ENCODE measurements at places on chromosomes 6 and 20. TPM values are rescaled to one million over a fixed set of nuclear protein-coding genes. Genes with fewer than 3 reads are reported as not detected.
A peak's percentile ranks its signal among the peaks of the same experiment; 100 is the strongest.

- peak; percentile 16 for DNase-seq
Observed at GRCh38 chr20:55253781-55254180, 751.5 kb downstream of the CBLN4 start.

FAM83C gene
- 0.01 TPM for polyA plus RNA-seq

WFDC12 gene
- not detected for polyA plus RNA-seq

DNA sequence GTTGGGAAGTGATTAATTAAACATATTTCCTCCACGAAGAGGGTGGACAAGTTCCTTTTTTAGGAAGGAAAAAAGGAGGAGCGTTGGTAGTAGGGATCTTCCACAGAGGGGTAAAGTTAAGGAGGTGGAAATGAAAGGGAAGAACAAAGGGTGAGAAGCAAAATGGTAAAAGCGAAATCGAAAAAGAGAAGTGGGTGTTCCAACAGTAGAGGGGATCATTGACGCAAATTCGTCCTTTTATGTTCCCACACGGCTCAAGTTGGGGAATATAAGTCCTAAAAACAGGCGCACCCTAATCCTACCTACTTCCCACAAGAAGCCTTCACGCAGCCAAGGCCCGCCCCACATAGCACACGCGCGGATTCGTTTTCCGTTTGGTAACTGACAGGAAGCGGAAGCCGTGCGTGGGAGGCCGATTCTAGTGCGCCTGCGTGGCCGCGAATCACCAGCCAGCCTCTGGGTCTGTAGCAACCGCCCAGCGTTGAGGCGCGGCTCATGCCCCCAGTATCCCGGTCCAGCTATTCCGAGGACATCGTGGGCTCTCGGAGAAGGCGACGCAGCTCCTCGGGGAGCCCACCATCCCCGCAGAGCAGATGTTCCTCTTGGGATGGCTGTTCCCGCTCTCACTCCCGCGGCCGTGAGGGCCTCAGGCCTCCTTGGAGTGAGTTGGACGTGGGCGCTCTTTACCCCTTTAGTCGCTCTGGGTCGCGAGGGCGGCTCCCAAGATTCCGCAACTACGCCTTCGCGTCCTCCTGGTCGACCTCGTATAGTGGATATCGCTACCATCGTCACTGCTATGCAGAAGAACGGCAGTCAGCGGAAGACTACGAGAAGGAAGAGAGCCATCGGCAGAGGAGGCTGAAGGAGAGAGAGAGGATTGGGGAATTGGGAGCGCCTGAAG, at the start of gene NKAPL:
Gene NKAPL, plus strand, starts transcription at position 421 of the 901 bp plus-strand sequence. Its CDS starts 75 bp downstream, at position 496.
- peak; percentile 72 for DNase-seq

GRCh38 chr20:37615340-37616109, 78.3 kb upstream of the CTNNBL1 start:
- peak; percentile 25 for DNase-seq

DNA sequence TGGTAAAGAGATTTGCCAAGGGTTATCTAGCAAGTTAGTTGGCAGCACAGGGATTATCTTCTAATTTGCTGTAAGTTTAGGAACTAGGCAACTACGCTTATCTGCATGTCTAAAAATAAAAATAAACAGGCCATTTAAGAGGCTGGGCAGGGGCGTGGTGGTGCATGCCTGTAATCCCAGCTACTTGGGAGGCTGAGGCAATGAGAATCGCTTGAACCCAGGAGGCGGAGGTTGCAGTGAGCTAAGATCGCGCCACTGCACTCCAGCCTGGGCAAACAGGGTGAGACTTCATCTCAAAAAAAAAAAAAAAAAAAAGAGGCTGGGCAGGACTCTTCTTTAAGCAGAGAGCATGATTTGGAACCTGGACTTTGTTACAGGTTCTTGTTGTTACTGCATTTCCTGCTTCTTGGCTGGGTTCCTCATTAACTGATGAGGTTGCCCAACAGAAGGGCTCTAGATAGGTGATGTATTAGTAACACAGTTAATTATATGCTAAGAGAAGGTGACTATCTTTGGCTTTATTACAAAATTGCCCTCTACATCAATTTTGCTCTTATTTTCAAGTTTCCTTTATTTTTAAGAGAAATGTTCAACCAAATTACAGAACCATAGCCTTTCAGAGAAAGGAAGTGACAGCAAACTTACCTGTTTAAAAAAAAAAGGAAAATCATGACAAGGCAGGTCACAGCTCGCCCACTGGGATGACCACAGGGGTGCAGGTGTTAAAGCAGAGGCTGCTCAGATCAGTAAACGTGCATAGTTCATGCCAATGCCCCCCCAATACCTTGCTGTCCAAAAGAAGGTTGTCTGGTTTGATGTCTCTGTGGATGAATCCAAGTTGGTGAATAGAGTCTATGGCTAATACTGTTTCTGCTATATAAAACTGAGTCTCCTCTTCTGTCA, 32.5 kb downstream of the STK38 start:
- DNase-seq, result peak; percentile 89

DNA sequence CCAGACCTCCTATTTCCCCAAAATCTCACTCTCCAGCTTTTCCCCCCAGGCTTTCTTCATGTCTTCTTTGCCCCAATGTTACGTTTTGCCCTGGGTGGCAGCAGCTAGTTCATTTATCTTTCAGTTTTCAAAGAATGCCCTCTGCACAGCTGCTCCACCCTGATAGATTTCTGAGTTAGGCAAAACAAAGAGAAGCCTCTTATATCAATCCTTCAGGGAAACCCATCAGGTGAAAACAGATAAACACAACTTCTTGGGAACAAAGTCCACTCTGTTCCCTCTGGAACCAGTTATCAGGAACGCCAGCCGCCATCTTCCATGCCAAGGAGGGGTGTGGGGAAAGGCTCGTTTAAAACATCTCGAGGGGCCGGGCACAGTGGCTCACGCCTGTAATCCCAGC, 34.0 kb downstream of the ZBTB9 start:
- peak; percentile 56 for DNase-seq

DNA sequence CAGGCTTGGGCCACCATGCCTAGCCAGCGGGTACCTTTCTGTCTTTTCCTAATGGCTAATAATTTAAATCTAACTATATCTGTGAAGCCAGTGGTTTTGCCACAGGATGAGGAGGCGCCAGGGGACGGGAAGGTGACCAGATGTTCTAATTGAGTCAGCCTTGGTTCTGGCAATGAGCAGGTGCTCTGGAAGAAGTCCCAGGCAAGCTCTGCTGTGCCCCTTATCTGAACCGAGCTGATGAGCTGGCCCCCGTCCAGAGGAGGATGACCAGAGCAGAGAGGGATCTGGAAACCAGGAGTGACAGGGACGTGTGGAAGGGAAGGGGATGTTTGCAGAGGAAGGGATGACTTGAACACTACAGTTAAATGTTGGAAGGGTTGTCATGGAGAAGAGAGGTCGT, 46.7 kb downstream of the SLC35D3 start:
- DNase-seq, result no peak

CCN6 gene
- 0.43 TPM for polyA plus RNA-seq

DNA sequence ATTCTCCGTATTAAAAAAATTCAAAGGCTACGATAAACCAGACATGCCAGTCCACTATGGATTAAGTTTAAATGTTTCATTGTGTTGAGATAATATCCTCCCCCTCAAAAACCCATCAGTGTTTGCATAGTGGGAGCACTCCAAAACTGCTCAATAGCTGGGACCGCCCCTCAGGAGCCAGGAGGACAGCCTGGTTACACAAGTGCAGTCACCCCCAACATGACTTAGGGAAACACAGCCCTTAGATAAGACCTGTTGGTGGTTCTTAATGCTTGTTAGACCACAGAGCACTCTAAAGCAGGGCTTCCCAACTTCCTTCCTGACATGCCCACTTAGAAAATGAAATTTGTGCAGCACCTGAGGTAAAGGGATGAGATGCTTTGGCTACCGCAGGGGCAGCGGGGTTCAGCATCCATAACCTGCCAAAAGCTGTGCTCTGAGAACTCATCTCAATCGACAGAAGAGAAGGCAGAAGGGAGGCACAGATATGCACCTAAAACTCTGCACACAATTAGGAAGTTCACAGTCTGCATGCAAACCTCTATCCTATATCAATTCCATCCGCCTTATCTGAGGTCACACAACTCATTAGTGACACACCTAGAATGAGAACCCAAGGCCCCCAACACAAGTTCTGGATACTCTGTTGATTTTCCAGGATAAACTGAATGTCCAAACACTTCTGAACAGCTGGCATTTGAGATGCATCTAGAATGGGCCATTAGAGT, 74.3 kb downstream of the RALGAPA2 start:
- DNase-seq, result no peak

MAP3K5 gene
- 7.4 TPM for polyA plus RNA-seq

- DNase-seq, result no peak
Observed at GRCh38 chr6:163333038-163333437, 81.5 kb upstream of the QKI start.

SLC29A1 gene
- polyA plus RNA-seq, result 47.4 TPM

DNA sequence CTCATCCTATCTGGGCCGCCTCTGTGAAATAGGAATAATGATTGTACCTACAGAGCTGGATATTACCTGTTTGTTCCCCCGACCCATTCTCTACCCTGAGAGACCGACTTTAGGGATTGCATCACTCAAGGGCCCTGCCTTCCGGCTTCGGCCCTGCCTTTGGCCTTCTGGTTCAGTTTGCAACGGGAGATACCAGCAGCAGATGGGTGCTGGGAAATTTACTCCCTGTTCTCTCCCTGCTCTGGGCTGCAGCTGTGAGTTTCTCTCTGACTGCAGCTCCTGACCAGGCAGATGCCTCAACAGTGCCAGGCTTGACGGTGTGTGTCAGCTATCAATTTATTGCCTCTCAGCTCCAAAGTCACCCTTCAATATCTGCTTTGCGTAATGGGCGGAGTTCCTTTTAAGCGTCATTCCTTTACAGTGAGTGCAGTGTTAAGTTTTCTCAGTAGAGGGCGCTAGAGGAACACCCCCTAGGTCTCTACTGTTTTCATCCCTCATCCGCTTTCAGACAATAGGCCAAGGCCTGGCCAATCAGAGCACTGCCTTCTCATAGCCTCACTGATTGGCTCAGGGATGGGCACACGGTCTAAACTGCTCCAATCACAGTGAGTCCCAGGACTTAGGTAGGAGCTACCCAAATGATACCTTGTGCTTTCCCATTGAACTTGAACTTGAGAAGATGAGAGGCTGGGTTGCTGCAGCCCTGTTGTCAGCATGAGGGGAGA, 30.0 kb downstream of the KCNG1 start:
- peak; percentile 91 for DNase-seq

DNA sequence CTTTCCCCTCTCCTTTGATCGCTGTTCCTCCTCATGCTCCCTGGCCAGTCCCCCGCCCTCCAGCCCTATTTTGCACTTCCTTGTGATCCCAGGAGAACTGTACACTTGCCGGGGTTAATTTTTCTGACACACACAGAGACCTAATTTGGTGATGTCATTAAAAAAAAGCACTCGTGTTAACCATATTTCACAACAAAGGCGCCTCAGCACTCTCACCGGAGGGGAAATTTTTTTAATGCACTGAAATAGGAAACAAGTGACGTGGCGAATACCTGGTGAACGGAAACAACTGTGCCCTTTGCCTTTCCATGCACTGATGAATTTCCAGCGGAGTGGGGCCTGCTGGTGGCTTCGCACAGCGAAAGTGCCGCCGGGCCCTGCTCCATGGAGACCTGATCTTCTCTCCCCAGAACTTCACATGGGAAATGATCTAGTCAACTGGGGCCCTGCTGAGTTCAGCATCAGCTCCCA, 53.9 kb upstream of the TAGAP start:
- DNase-seq, result peak; percentile 20

DNA sequence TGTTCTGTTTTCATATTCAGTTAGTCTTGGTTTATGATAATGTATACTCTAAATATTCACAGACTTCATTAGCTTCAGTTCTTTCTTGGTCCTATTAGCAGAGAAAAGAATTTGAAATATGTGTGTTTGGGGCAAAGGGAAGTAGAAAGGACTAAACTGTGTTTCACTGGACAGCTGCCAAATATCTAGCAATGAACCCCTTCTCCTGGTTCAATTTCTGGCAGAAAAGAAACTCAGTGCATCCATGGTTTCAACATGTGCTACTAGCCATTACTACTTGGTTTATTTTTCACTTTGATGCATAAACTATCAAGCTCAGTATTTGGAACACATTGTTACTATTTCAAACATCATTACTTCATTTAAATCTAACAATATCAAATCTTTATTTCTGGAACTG, 43.6 kb downstream of the FBXL4 start:
- no peak for DNase-seq

DNA sequence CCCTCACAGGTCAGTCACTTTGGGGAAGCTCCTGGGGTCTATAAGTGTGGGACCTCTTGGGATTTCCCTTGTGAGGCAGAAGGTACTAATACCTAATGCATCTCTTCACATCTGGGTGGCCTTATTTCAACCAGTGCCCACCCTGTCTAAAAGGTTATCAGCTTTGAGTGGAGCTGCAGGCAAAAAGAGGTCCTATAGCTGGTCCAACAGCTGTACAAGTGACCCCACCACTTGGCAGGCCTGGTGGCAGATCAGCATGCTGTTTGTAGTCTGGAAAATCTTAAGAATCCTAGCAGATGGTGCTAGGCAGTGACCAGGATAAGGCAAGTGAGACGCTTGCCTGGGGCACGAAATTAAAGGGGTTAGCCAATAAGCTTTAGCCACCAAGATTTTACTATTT, 51.6 kb upstream of the GTSF1L start:
- no peak for DNase-seq

GRCh38 chr20:5211803-5212714, 85.3 kb downstream of the CDS2 start:
- peak; percentile 89 for DNase-seq

C20orf96 gene
- 12.0 TPM for polyA plus RNA-seq

TSHZ2 gene
- 10.7 TPM for polyA plus RNA-seq

DNA sequence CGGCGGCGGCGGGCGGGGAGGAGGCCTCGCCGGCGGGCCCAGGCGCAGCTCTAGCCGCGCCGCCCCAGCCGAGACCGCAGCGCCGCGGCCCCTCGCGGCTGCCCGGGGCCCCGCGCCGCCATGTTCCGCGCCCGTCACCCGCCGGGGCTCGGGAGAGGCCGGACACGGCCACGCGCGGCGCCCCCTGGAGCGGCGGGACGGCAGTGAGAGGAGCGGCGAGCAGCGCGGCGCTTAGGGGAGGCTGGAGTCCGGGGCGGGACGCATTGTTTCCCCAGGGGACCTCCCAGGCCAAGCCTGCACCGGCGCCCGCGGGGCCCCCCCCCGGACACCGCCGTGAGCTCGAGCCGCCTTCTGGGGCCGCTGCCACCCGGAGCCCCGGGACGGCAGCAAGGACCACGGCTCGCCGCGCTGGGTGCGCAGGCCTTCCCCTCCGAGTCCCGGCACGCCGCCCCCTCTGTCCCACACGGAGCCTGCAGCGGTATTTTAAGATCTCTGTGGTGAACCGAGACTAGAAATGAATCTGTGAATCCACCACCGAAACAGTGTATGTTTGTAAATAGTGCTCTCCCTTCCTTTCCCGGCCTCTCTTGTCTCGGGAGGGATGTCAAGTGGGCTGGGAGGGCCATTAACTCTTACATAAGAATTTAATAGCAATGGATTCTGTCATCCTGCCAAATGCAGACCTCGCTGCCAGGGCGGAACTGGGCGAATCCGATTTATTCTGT, 424 bp upstream of the KIF13A start:
- peak; percentile 33 for DNase-seq

DNA sequence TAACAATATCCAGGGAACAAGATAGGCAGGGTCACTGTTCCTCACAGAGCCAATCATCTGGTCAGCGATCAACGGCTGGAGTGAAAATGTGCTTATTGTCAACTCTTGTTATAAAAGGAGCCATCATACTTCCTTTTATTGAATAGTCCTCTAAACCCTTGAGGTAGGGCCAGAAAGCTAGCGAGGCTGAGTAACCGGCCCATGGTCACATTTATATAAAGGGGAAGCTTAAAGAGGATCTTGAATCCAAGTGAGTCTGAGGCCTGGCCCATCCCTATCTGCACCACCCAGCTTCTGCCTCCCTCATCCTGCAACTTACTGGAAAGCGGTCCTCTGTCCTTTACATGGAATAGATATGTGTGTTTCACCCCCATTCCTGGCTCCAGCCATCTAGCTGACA, 9.5 kb downstream of the PHACTR3 start:
- DNase-seq, result no peak
